Nucleus accumbens (tissue), 56 donors: ENCODE measurements at places on chromosomes 3 and 15.

DNA sequence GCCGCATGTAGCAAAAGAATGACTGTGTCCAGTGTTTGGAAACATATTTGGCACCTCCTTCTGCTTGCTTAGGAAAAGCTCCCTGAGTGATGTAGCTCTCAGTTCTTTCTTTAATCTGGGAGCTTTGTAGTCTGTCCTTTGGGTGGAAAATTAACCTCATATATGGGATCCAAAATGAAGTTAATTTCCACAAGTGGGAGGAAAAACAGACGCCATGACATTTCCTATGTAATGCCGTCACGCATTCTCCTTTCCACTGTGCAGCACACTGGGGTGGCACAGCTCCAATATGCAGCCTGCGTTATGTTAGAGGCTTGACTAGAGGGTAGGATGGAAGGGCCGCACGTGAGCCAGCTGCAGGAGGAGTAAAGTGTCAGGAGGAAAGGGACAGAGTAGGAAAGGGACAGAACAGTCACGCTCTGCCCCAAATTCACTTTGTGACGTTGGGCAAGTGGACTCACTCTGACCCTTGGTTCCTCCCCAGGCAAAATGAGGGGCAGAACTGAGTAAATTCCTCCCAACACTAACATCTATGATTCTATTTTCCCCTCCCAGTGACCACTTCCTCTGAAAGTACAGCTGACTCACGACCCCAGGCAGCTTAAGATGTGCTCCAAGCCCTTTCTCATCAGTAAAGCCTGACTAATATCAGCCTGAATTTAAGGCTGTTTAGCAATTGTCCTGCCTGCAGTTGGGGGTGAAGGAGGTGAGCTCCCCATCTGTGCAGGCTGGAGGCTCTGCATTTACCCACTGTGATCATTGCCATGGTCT is 176.5 kb upstream of the PFN2 start:
- DNase-seq = no peak

DNA sequence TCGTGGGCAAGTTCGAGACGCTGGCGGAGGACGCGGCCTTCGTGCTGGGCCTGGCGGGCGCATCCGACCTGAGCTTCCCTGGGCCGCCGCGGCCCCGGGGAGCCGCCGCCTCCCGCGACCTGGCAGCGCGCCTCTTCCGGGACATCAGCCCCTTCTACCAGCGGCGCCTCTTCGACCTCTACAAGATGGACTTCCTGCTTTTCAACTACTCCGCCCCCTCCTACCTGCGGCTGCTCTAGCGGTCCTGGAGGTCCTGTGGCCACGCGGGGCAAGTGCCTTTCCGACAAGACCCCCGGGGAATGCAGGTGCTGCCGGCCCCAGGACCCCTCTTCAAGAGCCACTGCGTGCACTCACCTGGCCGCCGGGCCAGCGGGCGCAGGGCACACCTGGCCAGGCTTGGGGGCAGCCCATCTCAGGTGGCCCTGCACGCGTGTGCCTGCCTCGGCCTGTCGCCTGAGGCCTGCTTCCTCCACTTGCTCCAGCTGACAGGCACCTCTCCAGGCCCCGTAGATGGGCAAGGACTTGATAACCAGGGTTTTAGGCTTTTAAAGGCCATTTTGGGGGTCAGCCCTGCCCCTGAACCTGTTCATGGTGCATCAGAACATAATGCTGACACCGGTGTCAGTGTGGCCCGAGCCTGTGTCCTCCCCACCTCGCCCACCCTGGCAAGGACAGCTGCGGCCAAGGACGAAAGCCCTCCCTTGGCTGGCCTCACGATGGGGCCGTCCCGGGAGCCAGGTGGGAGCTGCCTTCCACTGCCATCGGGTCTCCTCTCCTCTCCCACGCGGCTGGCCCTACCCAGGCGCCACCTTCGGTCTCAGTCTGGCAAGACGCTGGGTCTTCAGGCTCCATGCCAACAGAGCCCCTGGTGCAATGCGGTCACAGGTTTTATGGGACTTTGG is 16.1 kb downstream of the C3orf22 start:
- no peak for DNase-seq

DNA sequence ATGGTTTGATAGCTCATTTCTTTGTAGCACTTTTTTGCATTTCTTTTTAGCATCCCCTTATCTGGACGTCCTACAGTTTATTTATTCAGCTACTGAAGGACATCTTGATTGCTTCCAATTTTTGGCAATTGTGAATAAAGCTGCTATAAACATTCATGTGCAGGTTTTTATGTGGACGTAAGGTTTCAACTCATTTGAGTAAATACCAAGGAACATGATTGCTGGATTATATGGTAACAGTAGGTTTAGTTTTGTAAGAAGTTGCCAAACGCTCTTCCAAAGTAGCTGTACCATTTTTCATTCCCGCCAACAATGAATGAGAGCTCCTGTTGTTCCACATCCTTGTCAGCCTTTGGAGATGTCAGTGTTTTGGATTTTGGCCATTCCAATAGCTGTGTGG is 29.5 kb upstream of the ACTL6A start:
- DNase-seq = no peak

DNA sequence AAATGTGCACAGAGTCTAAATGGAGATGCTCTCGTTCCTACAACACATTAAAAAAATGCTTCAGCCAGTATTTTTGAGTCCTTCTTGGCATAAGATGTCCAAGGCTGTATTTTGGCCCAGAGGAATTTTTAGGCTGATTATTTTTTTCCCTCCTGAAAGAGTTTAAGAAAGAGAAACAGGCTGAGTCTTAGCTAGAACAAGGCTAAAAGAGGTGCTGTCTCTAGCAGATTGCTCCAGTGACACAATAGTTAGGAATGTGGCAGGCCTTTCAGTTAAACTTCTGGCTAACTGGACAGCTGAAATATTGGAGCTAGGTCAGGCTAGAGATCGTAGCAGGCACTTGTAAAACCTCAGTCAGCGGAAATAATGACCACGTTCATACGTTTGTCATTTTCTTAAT is 271.4 kb upstream of the RARB start:
- no peak for DNase-seq

- DNase-seq = peak; percentile 23
Measured at GRCh38 chr3:14216257-14217048, 37.8 kb downstream of the LSM3 start.

DNA sequence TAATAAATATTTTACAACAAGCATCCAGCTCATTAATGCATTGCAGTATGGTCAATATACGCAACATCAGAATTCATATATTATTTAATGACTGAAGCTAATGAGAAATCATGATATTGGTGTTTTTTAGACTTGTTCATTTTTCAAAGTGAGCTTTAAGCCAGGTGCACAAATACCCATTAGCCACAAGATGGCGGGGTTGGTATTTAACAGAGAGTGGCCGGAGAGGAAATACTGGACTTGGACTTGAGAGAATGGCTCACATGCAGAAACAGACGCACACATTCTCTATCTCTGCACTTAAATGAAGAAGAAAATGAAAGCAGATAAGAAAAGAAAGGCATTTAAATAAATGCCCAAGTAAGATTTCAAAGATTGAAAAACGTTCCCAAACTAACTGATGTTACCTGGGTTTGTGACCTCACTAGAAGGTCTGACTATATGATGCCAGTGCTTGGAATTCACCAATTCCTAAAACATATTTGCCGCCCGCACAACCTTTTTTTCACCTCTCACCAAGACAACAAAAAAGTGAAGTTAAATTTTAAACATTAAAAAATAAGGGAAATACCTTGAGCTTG is 21.2 kb upstream of the CRBN start:
- DNase-seq = no peak

GRCh38 chr15:54481819-54482218 is 503.6 kb downstream of the UNC13C start:
- DNase-seq = no peak

GRCh38 chr3:183151086-183151485 is 11.4 kb downstream of the LAMP3 start:
- no peak for DNase-seq

DNA sequence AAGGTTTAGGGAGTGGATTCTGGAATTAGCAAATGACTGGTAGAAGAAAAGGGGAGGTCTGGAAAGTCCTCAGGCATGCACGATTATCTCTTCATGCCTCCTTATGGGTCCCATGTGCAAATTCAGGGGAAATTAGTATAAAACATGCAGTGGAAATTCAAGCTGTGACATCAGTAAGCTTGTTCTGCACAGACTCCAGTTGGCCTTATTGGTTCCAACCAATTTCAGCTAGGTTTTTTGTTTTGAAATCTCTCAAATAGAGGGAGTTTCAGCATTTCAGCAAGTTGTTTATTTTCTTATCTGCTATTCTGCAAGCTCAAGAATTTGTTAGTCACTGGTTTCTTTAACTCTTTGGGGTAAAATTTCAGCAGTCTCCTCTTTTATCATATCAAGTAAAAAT is 774 bp upstream of the TMCO5A start:
- no peak for DNase-seq

GRCh38 chr3:125990253-125990970 is 21.4 kb downstream of the ROPN1B start:
- DNase-seq = peak; percentile 89

DNA sequence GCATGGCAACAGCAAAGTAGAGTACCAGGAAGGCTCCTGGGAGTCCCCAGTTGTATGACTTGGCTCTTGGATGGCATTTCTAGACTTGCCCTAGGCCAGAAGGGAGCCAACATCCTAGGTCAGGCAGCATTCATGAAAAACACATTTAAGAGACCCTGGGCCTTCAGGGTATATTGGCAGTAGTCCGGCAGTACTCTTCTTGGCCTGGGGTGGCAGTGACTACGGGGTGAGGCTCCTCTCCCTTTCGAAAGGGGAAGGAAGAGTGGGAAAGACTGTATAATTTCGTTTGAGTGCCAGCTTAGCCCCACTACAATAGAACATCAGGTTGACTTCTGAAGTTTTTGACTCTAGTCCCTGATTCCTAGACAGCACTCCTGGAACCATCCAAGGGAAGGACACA is 136.4 kb downstream of the ZIC4 start:
- DNase-seq = no peak

- no peak for DNase-seq
Measured at GRCh38 chr3:188349351-188349901, 195.5 kb downstream of the LPP start.

- no peak for DNase-seq
Measured at GRCh38 chr15:73866881-73867410, 6.4 kb upstream of the TBC1D21 start.

DNA sequence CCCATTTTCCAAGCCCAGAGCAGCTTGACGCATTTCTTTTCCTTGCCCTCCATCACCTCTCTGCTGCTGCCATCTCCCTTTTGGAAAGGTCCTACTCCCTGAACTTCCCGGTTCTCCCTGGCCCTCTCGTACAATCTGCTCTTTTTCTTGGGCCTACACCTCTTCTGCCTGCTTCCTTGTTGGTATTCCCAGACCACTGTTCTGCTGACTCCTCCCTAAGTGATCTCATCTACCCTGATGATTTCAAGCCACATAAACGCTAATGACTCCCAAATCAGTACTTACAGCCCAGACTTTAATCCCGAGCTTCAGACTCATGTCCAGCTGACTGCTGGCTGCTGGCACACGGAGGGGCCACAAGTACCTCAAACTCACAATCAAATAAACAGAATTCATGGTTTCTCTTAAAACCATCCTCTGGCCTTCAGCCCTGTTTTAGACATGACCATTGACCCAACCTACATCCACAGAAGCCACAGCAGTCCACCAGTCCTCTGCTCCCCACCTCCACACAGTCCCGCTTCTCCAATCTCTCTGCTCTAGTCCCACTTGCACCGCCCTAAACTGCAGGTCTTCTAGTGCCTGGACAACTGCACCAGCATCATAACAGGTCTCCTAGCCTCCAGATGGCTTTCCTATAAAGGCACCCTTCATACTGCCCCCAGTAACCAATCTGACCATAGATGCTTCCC is 57.6 kb downstream of the AAGAB start:
- no peak for DNase-seq

DNA sequence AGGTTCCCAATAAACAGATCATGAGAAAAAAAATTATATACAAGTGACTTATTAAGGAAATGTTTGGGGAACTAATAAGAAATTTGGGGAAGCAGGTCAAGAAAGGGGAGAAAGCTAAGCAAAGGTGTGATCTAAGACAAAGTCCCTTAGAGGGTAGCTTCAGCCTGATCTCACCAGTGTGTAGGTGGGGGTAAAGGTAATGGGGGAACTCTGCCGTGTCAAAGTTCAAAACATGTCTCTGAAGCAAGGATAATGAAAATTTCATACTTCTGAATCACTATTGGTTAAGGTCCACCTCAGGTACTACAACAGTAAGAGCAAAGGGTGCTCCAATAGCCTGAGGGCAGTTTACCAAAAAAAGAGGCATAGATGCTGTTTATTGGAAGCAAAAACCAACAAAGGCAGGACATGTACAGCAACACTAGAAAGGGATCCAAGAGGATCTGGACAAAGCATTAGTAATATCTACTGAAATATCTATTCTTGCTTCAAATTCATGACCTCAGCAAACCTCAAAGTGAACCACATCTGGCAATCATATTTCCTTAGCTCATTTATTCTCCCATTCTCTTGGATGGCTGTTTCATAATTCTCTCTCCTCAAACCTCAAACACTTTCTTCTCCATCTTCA is 6.9 kb downstream of the ACAD11 start:
- no peak for DNase-seq

DNA sequence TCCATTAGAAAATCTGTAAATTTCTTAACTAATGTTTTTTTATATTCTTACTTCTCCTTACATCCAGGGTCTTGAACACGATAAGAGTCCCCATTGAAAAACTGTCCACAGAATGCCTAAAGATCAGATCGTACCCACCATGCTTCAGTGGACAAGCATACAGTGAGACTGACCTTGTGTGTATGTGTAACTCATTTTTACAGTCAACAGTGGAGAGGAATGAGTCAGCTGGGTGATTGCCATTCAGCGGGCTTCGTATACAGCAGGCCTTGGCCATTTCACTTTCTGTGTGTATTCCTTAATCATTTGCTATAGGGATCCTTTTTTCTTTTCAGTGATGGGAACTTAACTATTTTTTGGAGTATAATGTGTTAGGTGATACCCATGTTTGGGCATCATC is 10.6 kb downstream of the PARP14 start:
- DNase-seq = no peak

GRCh38 chr3:65685621-65686235 is 353.0 kb downstream of the MAGI1 start:
- DNase-seq = no peak

DNA sequence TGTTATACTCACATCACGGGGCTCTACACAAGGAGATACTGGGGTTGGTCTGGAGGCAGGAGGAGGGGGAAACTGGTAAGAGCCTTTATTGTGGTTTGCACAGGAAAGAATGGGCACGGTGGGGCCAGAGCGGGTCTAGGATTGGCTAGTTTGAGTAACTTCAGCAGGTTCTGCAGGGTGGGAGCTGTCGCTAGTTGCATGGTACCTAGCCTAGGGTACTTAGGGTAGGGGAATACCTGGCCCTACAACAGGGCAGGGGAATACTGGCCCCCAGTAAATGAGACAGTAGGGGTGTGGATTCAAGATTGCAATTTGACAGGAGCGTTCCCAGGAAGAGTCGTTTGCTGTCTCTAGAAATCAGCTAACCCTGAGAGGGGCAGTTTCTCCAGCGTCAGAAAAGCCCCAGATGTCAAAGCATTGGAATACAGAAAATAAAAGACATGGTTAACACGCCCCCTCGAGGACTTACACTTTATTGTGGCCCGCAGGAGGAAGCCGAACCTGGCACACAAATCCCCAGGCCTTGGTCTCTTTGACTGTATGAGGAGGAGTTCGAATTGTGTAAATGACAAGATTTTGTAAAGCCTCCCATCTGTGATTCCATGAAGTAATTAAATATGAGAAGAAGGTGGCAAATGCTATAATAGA is 32.0 kb downstream of the ST8SIA2 start:
- DNase-seq = no peak

GRCh38 chr3:13189639-13190377 is 116.6 kb upstream of the IQSEC1 start:
- DNase-seq = no peak
